ENCODE measurements at places on chromosomes 3 and 15. TPM values are rescaled to one million over a fixed set of nuclear protein-coding genes. Genes with fewer than 3 reads are reported as not detected.

Gene DCLK3
- not detected for total RNA-seq

Gene LYZL4
- total RNA-seq: not detected

Gene CFAP91
- total RNA-seq: not detected

Gene NME9
- total RNA-seq: not detected

Gene ITGA11
- 0.92 TPM for total RNA-seq

Gene CLRN1
- not detected for total RNA-seq

Data from airway epithelial cell (primary cell).